Right kidney (tissue), 9 donors: ENCODE measurements at places on chromosomes 12 and 14.

GRCh38 chr14:69635981-69636639 lies 24.7 kb downstream of the SUSD6 start:
- DNase-seq = no peak

DNA sequence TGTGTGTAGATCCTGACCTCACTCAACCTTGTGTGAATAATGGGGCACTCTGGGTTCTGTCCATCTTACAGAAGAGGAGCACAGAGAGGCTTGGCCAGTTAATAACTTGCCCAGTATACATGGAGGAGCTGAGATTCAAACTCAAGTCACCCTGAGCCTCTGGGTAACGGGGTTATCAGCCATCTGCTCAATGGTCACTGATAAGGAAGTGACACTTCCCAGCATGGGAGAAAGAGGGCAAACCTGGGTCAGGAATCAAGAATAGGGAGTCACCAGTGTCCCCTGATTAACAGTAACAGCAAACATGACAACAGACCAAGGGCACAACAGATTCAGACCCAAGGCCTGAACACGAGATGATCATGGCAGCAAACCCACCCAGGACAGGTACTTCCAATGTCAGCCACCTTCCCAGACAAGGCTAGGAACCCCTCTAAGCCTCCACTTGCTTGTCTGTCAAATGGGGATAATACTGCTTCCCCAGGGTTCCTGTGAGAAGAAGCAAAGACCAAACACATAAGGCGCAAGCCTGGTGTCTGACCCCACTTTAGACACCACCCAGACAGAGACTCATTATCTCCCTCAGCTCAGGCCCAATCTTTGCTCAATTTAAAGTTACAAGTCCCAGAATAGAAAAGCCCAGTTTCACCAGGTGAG lies 3.6 kb downstream of the CCDC85C start:
- no peak for DNase-seq

- DNase-seq = no peak
Observed at GRCh38 chr14:93105362-93105761, 10.4 kb downstream of the ITPK1 start.

- no peak for DNase-seq
Observed at GRCh38 chr12:45730084-45730347, 510 bp downstream of the ARID2 start.

DNA sequence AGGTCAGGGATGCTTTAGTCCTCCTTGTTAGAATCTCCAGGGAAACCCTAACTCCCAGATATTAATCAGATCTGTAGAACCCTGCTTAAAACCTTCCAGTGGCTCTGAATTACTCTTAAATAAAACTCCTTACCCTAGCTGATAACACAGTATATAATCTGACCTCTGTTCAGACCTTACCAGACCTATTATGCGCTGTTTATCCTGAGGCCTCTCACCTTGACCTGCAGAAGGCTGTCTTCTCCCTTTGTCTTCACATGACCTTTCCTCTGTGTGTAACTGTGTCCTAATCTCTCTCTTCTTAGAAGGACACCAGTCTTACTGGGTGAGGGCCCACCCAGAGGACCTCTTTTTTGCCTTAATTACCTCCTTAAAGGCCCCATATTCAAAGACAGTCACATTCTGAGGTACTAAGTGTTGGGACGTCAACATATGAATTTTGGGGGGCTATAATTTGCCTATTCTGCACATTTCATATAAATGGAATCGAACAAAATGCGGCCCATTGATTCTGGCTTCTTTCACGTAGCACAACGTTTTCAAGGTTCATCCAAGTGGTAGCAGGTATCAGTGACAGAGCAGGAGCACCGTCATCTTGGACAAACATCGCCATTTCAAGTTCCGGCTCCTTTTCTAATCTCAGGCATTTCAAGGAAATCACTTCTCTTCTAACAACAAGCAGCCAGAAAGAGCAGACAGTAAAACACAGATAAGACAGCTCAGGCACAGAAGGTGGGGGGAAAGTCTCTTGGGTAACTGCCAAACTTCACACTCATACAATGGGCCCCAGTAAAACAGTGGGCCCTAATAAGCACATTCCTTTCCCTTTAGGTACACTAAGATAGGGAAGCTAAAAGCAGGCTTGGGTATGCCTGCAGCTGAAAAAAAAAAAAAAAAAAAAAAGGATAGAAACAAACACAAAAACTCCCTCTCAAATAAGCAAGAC lies 200.2 kb upstream of the NUDT4 start:
- no peak for DNase-seq
